ENCODE measurements at places on chromosomes 12 and 14.

DNA sequence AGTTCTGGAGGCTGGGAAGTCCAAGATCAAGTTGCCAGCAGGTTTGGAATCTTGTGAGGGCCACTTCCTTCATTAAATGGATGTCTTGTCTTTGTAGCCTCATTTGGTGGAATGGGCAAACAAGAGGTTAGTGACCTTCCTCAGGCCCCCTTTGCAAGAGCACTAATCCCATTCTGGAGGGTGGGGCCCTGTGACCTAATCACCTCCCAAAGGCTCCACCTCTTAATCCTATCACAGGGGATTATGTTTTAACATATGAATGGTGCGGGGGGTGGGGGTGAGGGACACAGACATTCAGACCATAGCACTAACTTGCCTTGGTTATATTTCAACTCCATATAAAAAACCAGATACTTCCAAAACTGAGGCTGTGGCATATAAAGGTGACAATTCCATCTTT, 59.9 kb upstream of the PPP4R3A start:
- DNase-seq = no peak

GRCh38 chr12:20443792-20444191, 75.5 kb downstream of the PDE3A start:
- no peak for DNase-seq

DNA sequence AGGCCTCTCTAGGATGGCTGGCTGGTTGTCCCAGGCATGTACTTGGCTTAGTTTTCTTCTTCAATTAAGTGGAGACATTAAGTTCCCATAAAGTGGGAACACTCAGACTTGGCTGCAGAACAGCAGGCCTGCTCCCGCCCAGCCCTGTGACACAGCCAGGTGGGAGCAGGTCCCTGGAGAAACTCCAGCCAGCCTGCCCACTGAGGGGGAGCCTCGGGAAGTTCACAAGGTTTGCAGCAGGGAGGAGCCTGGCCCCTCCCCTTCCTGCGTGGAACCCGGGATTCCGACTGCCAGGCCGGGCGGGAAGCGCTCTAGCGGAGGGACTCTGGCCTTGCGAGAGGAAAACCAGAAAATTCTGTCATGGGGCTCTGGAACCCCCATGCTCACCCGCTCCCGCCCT, 98.3 kb upstream of the EVL start:
- no peak for DNase-seq

- no peak for DNase-seq
Measured at GRCh38 chr12:93060666-93061472, 131.8 kb upstream of the EEA1 start.

DNA sequence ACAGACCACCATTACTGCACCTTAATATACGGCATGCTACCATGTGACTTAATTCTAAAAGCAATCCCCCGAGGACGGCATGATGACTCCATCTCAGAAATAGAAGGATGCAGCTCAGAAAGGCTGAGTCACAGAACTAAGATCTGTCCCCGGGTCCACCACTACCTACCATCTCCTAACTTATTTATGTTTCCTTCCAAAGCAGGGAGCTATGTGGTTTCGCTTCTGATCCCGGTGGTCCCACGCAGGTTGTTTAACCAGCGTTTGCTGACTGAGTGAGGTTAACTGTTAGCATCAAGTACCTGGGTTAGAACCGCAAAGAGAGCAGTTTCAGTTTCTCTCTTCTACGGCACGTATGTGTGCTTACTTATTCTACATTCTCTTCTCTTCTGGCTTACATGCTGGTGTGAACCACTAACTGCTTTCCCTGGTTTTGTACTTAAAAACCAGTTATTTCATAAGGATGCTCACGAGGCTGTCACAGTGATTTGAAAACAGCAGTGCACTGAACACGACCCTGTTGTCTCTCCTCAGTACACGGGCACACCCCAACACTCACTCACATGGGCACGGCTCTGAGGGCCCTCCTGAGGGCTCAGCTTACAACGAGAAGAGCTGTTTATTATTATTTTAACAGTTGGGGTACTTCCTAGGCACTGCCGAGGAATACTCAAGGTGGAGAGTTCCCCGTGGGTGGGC, 66.7 kb downstream of the CCDC88C start:
- no peak for DNase-seq

- DNase-seq = no peak
Measured at GRCh38 chr14:77306851-77307496, 13.7 kb downstream of the POMT2 start.

DNA sequence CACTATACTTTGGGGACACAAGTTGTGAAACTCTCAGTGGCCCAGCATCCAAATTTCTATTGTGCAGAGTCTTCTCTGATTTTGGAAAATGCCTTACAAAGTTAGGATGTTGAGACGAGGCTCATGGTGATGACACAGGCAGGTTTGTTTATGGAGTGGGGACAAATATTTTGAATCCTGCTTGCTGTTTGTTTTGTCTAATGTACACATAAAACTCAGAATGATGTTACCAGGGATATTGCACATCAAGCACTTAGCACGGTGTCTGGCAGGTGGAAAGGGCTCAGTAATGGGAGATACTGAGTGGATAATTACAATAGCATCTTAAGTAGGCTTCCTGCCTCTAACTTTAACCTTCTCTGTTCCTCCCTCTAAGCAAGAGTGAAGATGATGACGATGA, 628.9 kb upstream of the TBX3 start:
- DNase-seq = no peak

DNA sequence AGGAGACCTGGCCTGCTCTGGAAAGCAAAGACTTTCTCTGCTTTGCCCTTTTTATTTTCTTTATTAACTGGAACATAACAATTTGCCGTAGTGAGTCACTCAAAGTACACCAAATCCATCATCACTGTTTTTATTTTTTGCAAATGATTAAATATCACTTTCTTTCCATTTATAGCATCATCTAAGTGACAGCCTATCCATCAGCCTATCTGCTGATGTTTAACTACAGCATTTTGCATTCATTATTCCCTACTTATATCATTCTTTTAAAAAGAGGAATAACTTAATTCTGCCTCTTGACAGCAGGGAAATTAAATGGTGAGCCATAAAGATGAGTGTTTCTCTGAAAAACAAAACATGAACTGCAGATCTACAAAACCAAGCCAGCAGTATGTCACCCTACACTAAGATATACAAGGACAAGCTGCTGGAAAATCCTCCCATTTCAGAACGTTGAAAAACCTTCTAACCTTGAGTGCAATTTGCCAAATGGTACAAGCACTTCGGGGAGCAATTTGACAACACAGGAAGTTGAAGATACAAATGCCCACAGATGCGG, 821.3 kb upstream of the TMEM132C start:
- DNase-seq = no peak

DNA sequence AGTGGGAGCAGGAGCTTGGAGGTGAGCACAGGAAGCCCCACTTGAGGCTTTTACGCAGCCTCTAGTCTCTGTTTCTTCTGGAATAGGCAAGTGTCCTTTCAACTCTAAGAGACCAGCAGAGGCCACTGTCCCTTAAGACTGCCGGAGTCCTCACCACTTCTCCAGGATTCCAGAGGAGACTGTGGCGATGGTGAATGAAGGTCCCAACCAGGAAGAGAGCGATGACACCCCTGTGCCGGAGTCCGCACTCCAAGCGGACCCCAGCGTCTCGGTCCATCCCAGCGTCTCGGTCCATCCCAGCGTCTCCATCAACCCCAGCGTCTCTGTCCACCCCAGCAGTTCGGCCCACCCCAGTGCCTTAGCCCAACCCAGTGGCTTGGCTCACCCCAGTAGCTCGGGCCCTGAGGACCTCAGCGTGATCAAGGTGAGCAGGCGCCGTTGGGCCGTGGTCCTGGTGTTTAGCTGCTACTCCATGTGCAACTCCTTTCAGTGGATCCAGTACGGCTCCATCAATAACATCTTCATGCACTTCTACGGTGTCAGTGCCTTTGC, 442 bp downstream of the FLVCR2 start:
- DNase-seq = peak; percentile 80

GRCh38 chr12:101720118-101720517, 19.1 kb downstream of the SYCP3 start:
- DNase-seq = no peak

- DNase-seq = no peak
Measured at GRCh38 chr14:98103705-98104104, 1168.3 kb downstream of the BCL11B start.

- DNase-seq = no peak
Measured at GRCh38 chr14:51145246-51145645, 50.3 kb upstream of the TRIM9 start.

GRCh38 chr14:69505338-69506240, 21.1 kb downstream of the PLEKHD1 start:
- no peak for DNase-seq

- DNase-seq = no peak
Measured at GRCh38 chr14:83706231-83706954, 1823.6 kb upstream of the FLRT2 start.

GRCh38 chr14:101589486-101590015, 28.3 kb downstream of the DIO3 start:
- no peak for DNase-seq

DNA sequence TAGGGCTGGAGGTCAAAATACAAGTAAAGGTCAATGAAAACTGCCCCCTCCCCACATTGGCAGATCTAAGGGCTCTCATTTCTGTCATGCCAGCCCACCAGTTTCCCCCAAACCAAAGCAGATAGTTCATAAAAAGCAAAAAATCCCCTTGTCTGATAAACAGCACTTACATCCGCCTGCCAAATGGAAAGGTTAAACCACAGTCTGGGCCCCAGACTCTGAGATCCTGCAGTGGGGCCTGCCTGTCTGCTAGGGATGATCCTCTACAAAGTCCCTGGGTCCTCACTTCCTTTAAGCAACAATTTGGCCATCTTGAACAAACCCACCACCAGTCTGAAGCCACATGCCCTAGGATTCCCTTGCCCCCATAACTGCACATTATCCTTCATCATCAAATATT, 9.7 kb upstream of the RPS26 start:
- DNase-seq = no peak

GRCh38 chr14:77142005-77142800, 612 bp upstream of the ZDHHC22 start:
- DNase-seq = no peak

- peak; percentile 82 for DNase-seq
Measured at GRCh38 chr12:123150744-123151456, at the start of gene PITPNM2. Gene PITPNM2 (minus strand): TSS chr12:123151090. CDS start chr12:123034590, 116,500 bp downstream.

GRCh38 chr12:53999559-54000115, 324 bp upstream of the HOXC9 start:
- peak; percentile 18 for DNase-seq

- peak; percentile 8 for DNase-seq
Measured at GRCh38 chr14:68651652-68652432, 141.0 kb downstream of the ZFP36L1 start.

- DNase-seq = no peak
Measured at GRCh38 chr14:72686101-72686500, 207.8 kb downstream of the DPF3 start.

- DNase-seq = no peak
Measured at GRCh38 chr12:124740691-124741137, 123.0 kb downstream of the SCARB1 start.

GRCh38 chr14:68141281-68142088, 321.9 kb downstream of the RAD51B start:
- no peak for DNase-seq

DNA sequence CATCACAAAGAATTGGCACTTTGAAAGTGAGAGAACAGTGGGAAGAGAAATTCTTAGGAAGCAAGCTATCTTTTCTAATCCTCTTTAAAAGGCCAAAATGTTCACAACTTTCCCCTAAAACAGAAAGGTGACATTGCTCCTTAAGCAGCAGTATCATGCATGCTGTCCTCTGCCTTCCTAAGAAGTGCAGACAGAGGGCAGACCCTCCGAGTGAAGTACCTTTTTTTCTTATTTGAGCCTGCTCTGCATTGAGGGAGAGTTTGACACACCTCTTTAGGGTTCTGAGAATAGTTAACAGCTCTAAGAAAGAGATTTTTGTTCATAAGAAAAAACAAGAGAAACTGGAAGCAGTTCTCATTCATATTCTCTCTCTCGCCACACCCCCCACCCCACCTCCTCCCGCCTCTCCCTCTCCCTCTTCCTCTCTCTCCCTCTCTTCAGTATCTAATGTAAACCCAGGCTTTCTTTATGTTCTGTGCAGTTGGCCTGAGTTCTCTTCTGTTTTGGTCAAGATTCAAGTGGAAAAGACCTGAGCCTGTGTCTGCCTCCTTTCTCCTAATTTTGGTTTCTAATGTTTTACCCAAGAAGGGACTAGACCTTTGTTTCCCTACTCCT, 709.1 kb downstream of the DIO2 start:
- no peak for DNase-seq

DNA sequence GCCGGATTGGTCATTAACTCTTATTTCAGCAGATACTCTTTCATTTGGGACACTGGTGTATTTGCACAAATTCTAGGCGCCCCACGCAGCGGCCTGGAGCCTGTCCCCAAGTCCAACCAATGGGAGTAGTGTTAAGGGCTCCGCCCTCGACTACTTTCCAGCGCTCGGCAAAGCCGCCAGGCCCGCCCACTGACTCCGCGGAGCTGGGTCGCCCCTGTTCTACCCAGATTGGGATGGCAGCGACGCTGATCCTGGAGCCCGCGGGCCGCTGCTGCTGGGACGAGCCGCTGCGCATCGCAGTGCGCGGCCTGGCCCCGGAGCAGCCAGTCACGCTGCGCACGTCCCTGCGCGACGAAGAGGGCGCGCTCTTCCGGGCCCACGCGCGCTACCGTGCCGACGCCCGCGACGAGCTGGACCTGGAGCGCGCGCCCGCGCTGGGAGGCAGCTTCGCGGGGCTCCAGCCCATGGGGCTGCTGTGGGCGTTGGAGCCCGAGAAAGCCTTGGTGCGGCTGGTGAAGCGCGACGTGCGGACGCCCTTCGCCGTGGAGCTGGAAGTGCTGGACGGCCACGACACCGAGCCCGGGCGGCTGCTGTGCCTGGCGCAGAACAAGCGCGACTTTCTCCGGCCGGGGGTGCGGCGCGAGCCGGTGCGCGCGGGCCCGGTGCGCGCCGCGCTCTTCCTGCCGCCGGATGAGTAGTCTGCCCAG, at the start of gene ACOT6:
ACOT6 (plus strand) TSS at position 179 of the 707 bp plus-strand sequence; CDS start at position 234, 55 bp downstream.
- peak; percentile 65 for DNase-seq

GRCh38 chr14:78327426-78328221, 157.5 kb downstream of the NRXN3 start:
- DNase-seq = no peak

GRCh38 chr12:19457561-19457960, 18.3 kb downstream of the AEBP2 start:
- DNase-seq = no peak

GRCh38 chr12:53185582-53186153, 4.9 kb upstream of the CSAD start:
- no peak for DNase-seq

GRCh38 chr14:43568022-43568421, 939.1 kb downstream of the FSCB start:
- no peak for DNase-seq

- no peak for DNase-seq
Measured at GRCh38 chr12:5650281-5650680, 218.4 kb downstream of the NTF3 start.

GRCh38 chr12:46179693-46180452, 89.0 kb downstream of the SLC38A1 start:
- DNase-seq = no peak

GRCh38 chr12:41893491-41893890, 251.2 kb downstream of the GXYLT1 start:
- no peak for DNase-seq

GRCh38 chr12:94144781-94145180, 3.6 kb upstream of the PLXNC1 start:
- DNase-seq = no peak

GRCh38 chr12:100434177-100434576, 39.5 kb upstream of the NR1H4 start:
- DNase-seq = no peak

GRCh38 chr14:101819251-101819990, 57.9 kb downstream of the PPP2R5C start:
- no peak for DNase-seq

Data from pancreas (tissue), 10 donors.